ENCODE measurements at places on chromosomes 11 and 22.

DNA sequence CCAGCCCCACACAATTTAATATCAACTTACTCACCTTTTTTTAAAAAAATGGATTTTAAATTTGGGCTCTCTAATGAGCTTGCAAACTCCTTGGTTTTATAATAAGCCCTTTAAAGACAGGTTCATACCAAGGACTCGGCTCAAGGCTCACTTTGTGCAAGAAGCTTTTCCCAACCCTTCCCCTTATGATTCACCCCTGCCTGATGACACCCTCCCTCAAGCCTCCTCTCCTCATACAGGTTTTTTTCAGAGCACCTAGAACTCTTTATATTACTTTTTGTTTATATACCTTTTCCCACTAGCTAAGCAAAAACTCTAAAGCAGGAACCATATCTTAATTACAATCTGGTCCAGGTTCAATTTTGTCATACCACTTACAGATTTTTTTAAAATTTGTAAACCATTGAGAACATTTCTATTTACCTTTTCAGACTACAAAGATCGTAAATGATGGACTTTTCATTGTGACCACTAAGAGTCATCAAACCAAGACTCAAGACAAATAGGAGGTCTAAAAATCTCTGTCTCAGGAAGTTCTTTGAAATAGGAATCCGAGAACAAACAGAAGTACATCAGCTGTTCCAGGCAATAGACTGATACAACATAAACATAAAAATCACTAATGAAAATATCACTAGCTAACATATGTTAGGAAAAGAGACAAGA is 13.1 kb upstream of the EXPH5 start:
- DNase-seq = no peak

DNA sequence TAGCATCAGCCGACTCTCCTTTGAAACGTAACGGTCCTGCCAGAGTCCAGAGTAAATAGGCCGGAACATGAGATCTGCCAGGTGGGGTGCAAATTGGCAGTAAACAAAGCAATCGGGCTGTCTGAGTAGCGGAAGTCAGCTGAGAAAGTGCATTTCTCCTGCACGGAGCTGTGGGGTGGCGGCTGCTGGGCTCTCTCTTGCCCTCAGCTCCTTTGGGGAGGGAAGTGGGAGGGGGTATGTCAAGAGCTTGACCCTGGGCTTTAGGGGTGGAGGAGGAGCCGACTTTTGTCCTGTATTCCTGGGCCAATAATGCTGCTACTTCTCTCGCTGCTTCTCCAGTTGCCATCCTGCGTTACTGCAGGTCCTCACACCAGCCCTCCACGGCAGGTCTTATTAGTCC is 11.6 kb downstream of the GRIK4 start:
- DNase-seq = no peak

DNA sequence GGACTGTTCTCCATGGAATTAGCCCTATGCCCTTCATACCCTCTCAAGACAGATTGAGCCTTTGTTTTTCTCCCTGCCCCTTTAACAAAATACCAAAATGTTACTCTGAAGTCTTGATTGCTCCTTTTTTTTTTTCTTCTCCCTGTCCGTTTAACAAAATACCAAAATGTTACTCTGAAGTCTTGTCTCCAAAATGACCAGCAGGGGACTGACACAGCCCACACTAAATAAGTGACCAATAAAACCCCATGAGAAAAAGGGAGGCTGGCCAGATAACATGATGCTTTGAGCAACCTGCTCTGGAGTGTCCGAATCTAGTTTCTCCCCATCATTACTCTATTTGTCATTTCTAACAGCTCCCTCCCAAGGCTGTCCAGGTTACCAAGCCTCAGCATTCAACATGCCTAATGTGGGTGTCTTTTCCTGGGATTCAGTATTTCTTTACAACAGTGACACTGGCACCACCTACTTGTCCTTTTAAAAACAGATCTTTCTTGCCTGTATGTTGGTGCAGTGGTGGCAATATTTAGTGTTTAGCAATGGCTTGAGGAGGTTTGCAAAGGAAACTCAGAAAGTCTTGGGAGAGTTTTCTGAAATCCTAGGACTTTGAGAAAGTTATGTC is 42.7 kb upstream of the SLC1A2 start:
- no peak for DNase-seq

- DNase-seq = no peak
These were observed 37.8 kb downstream of the ISX start for GRCh38 chr22:35103761-35104160.

DNA sequence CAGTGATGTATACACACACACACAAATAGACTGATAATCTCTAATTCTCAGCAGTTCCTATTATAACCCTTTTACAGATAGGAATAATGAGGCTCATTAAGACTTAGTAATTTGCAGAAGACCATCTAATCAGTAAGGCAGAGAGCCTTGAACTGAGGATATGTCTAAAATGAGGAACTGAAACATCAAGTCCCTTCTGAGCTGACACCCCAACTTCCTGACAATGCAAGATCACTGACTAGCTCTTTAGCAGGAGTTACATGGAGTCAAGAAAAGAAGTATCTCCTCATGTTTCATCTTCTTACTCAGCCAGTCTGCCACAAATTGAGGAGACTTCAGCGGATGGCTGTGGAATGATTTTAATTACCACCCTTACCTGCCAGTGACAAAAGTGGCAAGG is 193.0 kb downstream of the MSANTD4 start:
- peak; percentile 9 for DNase-seq

DNA sequence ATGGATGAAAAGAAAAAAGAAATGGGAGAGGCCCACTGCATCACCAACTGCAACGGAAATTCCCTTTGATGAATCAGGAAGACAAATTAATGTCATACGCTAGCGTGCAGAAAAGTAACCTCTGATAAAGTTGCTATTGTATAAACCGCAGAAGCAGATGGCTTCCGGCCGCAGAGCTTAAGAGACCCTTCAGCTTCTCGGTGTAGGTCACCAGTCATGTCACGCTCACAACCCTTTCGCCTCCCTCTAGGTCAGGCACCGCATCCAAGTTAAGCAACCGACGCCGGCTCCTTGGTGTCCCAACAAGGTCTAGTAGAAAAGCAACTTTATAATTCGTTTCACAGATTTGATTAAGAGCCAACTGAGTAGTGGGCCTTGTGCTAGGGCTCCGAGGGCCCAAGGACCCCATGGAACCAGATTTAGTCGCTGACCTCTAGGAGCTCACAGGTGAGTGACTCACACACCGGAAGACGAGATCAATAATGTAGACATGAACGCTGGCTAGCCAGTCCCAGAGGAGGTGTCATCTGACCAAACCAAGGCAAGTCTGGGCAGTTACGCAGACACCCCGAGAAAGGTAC is 1.2 kb upstream of the ZFP91 start:
- peak; percentile 94 for DNase-seq
